ENCODE measurements at places on chromosomes 2 and 18.

- no peak for DNase-seq
Observed at GRCh38 chr2:1968988-1969700, 224.8 kb upstream of the PXDN start.

DNA sequence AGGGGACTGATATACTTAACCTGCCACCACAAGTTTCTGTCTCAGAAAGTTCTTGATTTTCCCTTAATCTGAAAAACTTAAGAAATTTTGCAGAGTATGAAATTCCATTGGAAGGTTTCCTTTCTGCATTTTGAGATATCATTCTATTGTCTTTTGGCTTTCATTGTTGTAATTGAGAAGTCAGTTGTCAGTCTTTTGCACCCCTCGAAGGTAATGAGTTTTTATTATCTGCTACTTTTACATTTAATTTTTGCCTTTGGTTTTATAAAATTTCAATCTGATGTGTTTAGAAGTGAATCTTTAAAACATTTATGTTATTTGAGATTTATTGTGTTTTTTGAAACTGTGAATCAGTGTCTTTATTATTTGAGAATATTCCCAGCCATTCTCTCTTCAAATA lies 4.8 kb upstream of the IL36A start:
- DNase-seq, result no peak

DNA sequence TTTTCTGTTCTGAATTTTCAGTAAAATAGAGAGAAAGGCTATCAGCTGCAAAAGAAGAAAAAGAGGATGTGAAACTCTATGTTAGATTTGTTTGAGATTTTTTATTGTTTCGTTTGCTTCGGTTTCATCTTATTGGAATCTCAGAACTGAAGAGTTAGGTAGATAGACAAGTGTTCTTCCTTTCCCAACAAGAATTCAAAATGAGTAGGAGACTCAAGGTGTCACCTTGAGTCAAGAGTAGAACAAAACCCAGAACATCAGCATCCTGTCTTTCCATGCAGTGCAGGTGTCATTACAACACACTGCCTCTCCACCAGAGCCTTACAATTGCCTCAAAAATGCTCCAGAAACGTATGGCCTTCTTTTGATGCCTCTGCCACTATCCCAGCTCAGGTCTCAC lies 21.1 kb downstream of the NBAS start:
- DNase-seq, result no peak

DNA sequence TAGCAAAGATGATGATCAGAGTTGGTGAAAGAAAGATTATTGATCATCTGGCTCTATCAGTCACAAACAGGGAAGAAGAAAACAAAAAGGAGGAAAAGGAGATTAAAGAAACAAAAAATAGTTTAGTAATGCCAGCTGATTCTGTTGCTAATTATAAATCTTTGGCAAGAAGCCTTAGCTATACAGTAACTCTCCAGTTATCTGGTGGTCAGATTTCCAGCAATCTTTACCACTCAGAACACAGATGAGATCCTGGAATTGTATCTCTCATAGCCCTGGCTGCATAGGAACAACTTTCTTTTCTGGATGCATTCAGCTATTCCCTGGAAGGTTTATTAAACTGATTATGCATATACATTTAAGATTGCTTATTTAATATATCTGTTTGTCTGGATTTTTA lies 256.8 kb upstream of the ZEB2 start:
- no peak for DNase-seq

GRCh38 chr2:106876699-106877098 lies 9.3 kb downstream of the ST6GAL2 start:
- DNase-seq, result no peak

- no peak for DNase-seq
Observed at GRCh38 chr2:159564081-159564480, 52.3 kb downstream of the BAZ2B start.

DNA sequence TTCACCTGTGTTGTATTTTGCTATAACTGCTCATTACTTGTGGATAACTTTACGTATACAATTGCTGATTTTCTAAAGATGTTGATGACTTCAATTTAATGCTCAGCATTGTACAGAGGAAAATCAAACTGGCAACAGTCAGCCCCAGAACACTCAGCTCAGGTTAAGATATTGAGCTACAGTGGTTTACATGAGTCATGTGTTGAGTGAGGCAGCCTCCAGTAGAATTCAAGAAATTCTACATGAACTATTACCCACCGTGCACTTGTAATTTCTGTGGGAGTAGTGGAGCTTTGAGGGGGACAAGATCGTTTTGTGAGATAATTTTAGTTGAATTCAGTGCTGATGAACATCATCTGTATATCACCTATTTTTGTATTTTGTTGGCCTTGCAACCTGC lies 292.3 kb downstream of the ALPK2 start:
- no peak for DNase-seq

DNA sequence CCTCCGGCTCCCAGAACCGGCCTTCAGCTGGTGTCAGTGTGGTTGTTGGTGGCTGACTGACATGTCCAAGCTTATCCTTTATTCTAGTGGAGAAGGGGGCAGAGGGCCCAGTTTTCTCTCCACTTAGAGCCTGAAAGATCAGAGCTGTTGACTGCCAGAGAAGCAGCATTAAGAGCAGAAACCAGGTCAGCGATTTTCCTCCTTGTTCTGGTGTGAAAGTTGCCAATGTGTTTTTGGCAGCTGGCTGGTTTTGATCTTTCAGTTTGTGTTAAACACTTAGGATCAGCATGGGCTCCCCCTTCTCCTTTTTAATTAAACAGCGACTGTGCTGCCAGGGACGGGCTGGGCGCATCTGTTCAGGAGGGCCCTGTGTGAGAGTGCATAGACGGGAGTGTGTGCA lies 100.9 kb downstream of the ASAP2 start:
- DNase-seq, result no peak

DNA sequence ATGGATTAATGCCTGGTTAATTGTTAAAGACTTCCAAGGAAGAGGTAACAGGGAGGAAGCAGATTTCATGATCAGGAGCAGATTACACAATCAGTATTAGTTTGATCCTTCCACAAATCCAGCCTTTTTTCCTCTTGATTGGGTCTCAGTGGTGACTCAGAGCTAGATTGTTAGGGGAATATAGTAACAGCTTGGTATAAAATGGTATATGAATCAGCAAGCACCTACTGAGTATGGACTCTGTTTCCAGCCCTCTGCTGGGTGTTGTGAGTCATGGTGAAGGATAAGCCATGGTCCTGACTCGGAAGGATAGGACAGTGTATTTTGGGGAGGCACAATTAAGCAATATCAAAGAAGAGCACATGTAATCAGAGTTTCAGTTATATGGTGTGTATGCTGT lies 272.4 kb upstream of the DPP10 start:
- DNase-seq, result no peak

DNA sequence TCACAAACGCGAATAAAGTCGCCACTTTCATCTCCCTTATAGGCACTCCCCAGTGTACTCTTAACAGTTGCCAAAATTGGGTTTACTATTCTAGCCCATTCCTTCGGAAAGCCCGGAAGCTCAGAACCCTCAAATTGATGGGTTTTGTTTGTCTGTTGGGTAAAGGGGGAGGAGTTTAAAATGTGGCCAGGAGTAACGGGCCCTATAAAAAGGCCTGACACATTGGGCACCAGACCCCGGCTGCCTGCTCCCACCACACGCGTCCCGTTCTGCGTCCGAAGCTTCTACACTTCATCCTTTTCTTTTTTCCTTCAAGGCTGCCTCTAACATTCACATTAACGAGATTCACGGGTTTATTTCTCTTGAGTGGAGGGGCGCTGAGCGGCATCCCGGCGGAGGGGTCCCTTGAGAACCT lies 837 bp downstream of the NHEJ1 start:
- no peak for DNase-seq

DNA sequence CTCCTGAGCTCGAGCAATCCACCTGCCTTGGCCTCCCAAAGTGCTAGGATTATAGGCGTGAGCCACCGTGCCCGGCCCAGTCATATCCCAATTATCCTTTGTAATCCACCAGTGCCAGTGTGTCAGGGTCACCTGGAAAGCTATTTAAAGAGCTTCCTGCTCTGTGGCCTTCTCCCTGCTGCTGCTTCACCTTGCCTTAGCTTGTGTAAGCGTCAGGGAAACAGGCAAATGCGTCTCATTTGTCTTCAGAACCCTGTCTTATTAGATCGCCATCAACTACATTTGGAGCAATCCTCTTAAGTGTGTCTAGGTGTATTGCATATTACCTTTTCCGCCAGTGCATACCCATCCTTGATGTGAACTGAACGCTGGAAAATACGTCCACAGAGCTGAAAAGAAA lies 10.2 kb downstream of the KIF5C start:
- no peak for DNase-seq

- peak; percentile 74 for DNase-seq
Observed at GRCh38 chr18:44725300-44726058, 44.8 kb downstream of the SETBP1 start.

DNA sequence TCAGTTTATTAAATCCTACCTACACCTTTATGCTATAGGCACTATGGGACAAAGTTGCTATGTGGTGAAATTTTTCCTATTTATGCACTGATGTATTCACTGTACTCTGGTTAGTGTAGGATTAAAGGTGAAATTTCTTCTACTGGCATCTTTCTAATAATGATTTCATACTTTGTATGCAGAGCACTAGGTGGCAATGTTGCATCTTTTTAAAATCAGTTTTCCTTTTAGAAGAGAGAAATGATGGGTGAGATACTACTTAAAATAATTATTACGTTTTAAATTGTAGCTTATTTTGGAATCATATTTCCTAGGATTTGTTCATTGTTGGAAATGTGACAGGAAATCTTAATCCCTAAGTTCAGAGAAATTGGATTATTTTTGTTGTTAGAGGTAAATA lies 150.9 kb downstream of the CD8B2 start:
- DNase-seq, result no peak

DNA sequence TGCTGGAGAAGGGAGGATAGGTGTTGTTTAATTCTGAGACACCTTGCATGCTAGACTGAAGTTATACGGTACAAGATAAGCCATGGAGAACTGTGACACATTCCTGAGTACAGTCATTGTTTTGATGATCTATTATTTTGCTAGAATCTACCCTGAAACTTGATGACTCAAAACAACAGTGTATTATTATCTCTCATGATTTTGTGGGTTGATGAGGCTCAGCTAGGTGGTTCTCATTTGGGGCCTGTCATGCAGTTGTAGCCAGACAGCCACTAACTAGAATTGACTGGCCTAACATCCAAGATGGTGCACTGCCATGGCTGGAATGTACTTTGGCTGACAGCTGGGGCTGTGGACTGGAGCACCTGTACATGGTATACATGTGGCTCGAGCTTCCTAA lies 5.4 kb upstream of the IL1R1 start:
- no peak for DNase-seq

GRCh38 chr2:175930504-175930903 lies 71.6 kb downstream of the LNPK start:
- DNase-seq, result no peak

DNA sequence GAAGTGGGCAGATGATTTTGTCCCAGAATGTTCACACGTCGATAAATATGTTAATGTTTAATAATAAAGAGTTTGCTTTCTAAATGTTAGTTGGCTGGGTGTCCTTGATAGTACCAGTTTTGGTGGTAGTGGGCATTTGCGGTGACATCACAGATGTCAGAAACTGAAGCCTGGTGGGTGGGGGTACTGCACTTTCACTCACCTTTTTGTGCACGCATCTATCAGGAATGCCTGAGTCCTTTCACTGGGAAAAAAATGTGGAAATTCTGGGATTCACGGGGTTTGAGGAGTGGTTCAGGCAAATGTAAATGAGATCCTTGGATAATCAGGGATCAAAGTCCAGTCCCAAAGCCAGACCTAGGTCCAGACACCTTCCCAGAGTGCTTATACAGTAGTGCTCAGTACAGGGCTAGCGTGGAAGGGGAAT lies 3.2 kb downstream of the EPAS1 start:
- no peak for DNase-seq

GRCh38 chr2:9122367-9122766 lies 84.2 kb upstream of the ASAP2 start:
- DNase-seq, result no peak

- DNase-seq, result no peak
Observed at GRCh38 chr2:88211003-88211808, 41.1 kb downstream of the THNSL2 start.

DNA sequence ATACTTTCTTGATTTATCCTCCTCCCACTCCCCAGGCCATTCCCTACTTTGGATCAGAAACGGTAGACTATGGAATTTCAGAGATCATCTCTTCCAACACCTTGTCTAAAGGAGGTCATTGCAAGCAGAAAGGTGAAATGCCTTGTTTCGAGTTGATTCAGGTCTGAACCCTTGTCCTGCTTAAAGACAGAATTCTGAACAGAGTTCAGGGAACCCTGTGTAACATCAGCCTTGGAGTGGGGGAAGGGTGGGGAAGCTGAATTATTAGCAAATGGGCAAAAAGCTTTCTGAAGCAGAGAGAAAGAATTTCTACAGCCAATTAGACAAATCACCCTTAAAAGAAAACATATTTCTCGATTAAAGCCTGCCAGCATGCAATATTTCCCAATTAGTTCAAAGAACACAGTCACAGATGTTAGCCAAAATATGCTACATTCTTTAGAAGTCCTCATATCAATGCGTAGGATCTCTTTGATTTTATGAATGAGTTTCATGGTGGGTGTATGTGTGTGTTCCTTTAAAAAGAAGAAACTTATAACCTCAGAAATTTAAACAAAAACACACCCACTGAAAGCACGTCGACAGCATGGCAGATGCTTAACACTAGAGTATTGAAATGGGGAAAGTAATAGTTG lies 353.1 kb downstream of the RND3 start:
- no peak for DNase-seq

- no peak for DNase-seq
Observed at GRCh38 chr2:148561389-148561788, 83.2 kb upstream of the EPC2 start.

DNA sequence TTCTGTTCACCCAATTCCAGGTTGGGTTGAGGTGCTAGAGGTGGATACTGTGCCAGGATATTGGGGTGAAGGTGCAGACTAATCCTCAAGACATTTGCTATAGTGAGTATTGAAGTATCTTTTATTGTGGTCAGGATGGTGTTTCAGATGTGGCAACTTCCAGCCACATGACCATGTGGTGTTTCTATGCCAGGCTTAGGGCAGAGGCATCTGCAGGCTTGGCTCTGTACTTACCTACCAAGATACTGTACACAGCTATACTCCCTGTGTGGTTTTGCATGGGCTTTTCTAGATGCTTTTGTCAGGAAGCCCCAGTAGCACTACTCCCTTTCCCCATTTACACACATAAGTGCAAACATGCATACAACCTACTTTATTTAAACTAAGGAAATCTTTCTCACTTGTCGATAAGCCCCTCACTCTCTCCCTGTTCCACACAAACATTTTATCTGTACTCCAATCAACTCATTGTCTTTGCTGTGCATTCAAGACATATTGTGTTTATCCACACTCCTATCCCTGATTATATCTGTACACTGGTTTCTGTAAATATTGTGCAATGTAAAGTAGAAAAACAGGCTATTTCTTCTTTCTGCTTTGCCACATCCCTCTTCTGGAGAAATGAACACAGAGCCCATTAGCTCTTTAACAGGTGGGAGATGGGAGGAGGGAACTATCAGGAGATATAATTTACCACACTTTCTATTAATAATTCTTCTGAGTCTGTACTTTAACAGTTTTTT lies 12.3 kb downstream of the ARL6IP6 start:
- DNase-seq, result peak; percentile 67

GRCh38 chr2:217182926-217183325 lies 323.1 kb upstream of the TNP1 start:
- no peak for DNase-seq

- DNase-seq, result no peak
Observed at GRCh38 chr18:59065684-59066083, 74.0 kb upstream of the SEC11C start.

- DNase-seq, result no peak
Observed at GRCh38 chr2:10848541-10848940, 36.0 kb upstream of the PDIA6 start.

Data from activated naive CD4-positive, alpha-beta T cell treated with anti-CD3 and anti-CD28 coated beads, Interleukin-2, amount 10 ng/mL, durations not matched to agents 7 days and 5 days (primary cell).